Astrocyte of the cerebellum (primary cell): ENCODE measurements at places on chromosomes 11 and 22.

GRCh38 chr11:67267188-67268080, 1.2 kb downstream of the GRK2 start:
- no peak for DNase-seq

- DNase-seq, result no peak
Measured at GRCh38 chr11:111652184-111652583, 49.9 kb downstream of the SIK2 start.

- DNase-seq, result no peak
Measured at GRCh38 chr22:47376901-47377505, 614.6 kb downstream of the TBC1D22A start.

- DNase-seq, result no peak
Measured at GRCh38 chr11:87440076-87440770, 402.5 kb downstream of the TMEM135 start.

DNA sequence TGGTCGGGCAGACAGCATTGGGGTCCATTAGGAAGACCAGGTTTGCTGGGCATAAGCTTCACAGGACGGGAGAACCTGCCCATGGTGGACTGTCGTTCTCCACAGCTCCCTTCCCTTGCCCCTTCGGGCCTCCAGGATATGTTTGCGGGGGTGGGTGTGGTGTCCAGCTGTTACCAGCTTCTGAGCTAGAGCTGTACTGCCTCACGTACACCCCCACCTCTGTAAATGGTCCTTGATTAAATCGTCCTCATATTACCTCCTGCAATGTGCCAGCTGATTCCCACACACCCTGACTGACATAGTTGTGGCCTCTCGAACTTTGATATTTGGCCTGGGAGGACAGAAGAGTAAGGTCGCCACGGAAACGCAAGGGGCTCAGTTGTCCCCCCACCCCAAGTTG, 16.2 kb upstream of the BCR start:
- no peak for DNase-seq

GRCh38 chr11:114271316-114271715, 24.9 kb upstream of the NNMT start:
- no peak for DNase-seq

DNA sequence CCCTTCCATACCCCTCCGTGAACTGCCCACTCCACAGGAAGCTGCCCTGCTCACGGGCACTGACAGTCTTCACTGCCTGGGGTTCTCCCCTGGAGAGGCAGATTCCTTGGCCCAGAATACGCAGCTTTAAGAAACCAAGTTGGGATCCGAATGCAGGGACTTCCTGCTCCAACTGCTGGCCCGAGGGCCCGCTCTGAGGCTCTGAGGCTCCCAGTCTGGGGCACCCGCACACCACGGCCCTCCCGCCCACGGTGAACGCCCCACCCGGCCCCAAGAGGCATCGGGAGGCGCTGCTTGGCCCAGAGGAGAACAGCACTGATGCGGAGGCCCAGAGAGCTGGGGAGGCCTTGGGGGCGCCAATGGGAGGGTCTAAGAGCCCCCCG, 42.3 kb downstream of the IGF2 start:
- DNase-seq, result no peak

GRCh38 chr11:12724301-12725054, 50.3 kb downstream of the TEAD1 start:
- peak; percentile 81 for DNase-seq

DNA sequence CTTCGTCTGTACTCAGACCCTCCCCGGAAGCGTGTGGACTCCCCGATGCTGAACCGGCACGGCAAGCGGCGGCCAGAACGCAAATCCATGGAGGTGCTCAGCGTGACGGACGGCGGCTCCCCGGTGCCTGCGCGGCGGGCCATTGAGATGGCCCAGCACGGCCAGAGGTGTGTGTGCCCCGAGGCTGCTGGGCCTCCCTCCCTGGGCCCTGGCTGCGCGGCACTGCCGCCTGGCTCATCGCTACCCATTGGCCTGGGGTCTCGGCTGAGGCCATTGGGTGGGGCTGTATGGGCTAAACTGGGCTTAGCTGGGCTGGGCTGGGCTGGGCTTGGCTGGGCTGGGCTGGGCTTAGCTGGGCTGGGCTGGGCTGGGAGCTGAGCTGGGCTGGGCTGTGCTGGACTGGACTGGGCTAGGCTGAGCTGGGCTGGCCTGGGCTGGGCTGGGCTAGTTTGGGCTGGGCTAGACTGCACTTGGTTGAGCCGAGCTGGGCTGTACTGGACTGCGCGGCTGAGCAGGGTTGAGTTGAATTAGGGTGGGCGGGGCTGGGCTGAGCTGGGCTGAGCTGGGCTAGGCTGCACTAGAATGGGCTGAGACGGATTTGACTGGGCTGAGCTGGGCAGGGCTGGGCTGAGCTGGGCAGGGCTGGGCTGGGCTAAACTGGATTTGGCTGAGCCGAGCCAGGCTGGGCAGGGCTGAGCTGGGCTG, 40.7 kb downstream of the MOB2 start:
- no peak for DNase-seq

- DNase-seq, result peak; percentile 23
Measured at GRCh38 chr11:108559904-108560303, 33.7 kb downstream of the EXPH5 start.

DNA sequence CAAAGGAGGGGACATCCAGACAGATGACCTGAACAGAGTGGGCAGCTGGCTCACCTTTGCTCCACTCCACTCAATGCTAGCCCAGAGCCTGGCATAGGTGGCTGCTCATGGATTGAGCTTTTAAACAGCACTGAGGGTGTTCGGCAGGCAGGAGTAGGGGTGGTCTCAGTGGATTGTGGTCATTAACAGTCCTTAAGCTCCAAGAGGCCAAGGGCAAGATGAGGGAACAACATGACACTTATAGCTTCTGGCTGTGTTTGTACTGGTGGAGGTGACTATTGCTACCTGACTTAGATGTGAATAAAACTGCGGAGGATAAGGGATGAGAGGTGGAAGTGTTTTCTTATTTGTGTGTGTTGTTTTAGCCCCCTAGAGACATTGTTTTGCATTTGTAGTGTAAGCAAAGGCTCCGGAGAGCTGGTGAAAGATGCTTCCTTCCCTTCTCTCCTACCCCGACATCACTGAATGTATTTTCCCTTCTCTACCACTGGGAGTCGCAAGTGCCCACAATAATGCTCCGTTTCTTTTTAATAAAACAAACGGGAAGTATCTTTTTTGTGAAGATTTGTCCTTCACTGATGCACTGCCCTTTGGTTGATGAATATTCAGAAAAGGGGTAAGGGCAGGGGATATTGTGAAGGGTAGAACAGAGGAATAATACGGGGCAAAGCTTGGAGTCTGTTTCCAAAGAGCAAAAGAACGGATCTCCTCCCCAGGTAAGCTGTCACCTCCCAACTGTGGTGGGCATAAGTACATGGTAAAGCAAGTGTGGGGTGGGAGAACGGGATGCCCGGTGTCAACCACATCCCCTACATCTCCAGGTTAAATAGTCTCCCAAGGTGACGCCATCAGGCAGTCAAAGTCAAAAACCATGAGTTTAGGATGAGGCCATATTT, 27.5 kb upstream of the MTNR1B start:
- peak; percentile 20 for DNase-seq

- no peak for DNase-seq
Measured at GRCh38 chr11:42555190-42555589, 756.6 kb upstream of the API5 start.

DNA sequence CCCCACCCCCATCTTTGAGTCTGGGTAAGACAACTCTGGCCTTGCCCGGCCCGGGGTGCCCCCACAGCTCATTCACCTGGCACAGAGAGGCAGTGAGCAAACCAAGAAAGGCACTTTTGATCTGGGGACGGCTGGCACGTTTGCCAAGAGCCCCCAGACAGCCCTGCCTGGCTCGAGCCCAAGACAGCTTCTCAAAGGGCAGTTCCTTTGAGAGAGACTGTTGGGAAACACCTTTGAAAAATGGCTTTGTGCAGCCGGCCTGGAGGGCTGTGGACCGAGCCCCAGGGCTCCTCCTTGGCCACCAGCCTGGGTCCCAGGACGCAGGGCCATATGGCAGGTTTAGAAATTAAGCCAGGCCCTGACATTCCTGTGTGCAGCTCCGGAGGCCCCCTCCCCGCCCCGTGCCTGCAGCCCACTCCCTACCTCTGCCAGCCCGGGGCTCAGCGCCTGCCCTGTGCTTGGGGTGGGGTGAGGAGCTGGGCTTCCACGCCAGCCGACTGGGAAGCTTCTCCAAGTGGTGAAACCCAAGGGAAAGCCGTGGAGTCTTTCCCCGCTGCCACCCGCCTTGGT, 50.2 kb upstream of the SMIM38 start:
- no peak for DNase-seq

DNA sequence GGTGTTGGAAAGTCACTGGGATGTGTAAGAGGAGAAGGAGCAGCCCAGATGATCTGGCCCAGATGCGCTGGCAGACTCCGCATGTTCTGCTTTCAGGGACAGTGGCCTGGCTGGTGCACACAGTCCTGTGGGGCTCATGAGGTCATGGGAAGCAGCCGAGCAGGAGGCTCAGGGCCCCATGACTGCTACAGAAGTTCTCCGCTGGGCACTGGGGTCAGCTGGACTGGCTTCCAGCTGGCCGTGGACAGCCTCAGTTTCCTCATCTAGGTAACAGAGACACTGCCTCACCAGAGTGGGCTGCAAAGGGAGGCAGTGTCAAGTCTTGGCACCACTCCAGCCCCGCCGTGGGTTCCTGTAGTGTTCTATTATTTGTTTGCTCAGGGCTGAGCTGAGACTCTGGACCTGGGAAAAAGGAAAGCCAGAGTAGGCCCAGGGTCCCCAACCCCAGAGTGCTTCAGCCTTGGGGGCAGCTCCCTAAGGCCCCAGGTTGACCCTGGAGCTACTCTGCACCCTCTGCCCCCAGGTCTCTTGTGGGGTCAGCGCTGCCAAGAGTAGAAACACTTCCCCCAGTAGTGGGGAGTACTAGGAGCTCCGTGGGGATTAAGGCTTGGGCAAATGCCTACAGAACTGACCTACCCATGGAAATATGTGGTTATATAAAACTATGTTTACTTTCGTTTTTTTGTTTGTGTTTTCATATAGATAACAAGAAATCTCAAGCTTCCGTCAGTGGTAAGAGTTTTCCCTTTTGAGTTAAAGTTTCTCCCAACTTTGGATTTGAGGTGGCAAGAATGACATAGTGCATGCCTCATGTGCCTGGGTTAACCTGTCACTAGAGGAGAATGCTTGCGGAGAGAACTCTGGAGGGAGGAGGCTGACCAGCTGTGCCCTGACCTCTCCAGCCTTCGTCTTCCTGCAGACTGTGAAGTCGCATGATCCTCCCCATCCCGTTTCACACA, 45.3 kb downstream of the MED15 start:
- DNase-seq, result no peak
